ENCODE measurements at places on chromosomes 4 and X.

DNA sequence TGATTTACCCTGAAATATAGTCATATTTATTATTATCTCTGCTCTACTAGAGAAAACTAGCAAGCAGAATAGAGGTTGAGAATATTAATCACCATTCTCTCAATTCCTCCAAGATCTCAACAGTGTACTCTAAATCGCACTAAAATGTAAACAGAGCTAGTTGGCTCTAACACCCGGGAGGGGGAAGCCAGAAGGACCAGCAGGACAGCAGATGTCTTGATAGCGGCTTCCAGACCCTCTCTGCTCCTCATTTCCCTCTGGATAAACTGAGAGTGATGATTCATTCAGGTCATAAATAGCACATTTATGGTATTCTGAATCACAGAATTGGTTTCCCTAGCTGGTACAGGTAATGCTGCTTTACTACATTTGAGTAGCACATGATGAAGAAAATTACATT lies 82.5 kb downstream of the TBC1D9 start:
- no peak for DNase-seq

DNA sequence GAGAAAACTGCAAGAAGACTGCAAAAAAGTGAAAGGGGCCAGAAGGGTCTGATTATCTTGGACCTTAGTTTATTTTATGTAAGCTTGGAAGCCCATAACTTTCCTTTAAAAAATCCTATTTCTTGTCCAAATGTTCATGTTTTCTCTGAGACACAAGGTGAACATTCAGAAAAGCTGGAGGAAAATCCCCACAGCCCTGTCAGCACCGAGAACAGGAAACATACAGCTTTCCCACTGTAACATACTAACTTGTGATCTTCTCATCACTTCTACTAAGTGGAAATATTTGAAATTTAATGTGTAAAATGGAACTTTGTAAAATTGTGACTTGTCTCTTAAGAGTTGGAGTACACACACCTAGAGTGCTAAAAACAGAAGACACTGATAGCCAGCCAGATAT lies 21.3 kb downstream of the GPR174 start:
- DNase-seq: no peak

DNA sequence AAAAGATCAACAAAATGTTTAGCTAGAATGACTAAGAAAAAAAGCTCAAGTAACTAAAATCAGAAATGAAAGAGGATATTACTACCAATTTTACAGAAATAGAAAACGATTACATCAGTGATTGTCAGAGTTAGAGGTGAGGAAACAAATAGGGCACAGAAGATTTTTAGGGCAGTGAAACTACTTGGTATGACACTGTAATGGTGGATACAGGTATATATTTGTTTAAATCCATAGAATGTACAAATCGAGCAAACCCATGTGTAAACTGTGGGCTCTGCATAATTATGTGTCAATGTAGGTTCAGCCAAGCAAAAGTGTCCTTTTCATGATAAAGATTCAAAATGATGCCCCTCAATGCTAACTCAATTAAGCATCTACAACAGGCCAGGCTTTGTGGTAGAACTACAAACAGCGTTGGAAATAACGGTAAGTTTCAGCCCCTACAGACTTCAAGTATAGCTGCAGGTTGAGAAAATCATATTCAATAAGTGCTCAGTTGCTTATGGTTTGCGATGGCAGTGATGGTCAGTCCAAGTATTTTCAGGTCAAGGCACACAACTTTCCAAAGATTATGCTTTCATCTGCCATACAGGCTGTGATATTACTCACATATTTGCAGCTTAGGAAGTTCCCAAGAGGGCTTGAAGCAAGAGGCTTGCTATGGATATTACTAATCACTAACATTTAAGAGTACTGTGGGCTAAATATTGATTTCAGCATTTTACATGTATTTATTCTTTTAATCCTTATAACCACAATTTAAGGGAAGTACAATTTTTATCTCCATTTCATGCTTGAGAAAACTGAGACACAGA lies 158.6 kb downstream of the TET2 start:
- no peak for DNase-seq

GRCh38 chr4:3750334-3750733 lies 15.9 kb upstream of the ADRA2C start:
- DNase-seq: no peak

- DNase-seq: no peak
Measured at GRCh38 chr4:3343358-3343757, 50.5 kb downstream of the RGS12 start.

DNA sequence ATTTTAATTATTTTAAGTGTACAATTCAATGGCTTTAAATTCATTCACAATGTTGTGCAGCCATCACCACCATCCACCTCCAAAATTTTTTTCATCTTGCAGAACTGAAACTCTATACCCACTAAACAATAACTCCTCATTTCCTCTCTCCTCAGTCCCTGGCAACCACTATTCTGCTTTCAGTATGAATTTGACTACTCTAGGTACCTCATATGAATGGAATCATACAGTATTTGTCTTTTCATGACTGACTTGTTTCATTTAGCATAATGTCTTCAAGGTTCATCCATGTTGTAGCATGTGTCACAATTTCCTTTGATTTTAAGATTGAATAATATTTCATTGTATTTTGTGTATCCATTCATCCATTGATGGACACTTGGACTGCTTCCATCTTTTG lies 46.9 kb downstream of the KIF4A start:
- no peak for DNase-seq

- DNase-seq: no peak
Measured at GRCh38 chr4:77711469-77711868, 105.8 kb downstream of the CXCL13 start.

DNA sequence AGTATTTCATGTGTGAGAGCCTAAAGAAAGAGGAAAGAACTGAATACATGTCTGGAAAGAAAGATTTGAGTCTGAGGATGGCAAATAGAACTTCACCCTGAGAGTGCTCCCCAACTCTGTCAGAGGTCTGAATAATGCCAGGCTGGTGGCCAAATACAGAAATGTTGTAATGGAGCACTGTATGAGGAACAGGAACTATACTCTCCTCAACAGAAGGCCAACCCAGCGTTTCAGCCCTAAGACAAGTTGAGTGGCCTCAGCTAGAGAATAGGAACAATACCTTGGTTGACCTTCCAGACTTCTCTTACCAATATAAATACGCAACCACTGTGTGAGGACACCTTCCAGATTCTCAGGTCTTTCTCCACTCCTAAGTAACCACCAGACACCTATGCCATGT lies 94.5 kb upstream of the STIM2 start:
- no peak for DNase-seq

GRCh38 chr4:84932462-84932861 lies 34.0 kb downstream of the WDFY3 start:
- DNase-seq: no peak

GRCh38 chr4:65917486-65917885 lies 247.2 kb upstream of the EPHA5 start:
- no peak for DNase-seq

- DNase-seq: no peak
Measured at GRCh38 chr4:101356928-101357327, 9.6 kb upstream of the PPP3CA start.

GRCh38 chrX:66672106-66672505 lies 33.2 kb upstream of the EDA2R start:
- no peak for DNase-seq

GRCh38 chr4:98305576-98305975 lies 44.4 kb downstream of the RAP1GDS1 start:
- DNase-seq: no peak

GRCh38 chrX:34563804-34564203 lies 93.3 kb downstream of the TMEM47 start:
- no peak for DNase-seq

DNA sequence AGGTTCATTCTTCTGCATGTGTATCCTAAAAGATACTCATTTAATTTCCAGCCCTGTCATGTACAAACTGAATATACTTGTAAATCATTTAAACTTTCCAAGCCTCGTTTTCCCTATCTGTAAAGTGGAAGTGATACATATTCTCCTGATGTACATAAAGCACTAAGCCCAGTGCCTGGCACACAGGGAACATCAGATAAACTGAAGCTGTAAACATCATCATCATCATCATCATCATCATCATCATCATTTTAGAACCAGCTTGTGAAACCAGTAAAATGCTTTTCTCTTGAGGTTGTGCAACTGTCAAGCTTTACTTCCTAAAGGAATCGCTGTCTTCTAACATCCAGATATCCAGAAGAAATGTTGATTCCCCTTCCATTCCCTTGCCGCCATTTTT lies 83.3 kb upstream of the ANXA3 start:
- DNase-seq: no peak

GRCh38 chrX:95332530-95332929 lies 1352.1 kb upstream of the DIAPH2 start:
- DNase-seq: no peak

DNA sequence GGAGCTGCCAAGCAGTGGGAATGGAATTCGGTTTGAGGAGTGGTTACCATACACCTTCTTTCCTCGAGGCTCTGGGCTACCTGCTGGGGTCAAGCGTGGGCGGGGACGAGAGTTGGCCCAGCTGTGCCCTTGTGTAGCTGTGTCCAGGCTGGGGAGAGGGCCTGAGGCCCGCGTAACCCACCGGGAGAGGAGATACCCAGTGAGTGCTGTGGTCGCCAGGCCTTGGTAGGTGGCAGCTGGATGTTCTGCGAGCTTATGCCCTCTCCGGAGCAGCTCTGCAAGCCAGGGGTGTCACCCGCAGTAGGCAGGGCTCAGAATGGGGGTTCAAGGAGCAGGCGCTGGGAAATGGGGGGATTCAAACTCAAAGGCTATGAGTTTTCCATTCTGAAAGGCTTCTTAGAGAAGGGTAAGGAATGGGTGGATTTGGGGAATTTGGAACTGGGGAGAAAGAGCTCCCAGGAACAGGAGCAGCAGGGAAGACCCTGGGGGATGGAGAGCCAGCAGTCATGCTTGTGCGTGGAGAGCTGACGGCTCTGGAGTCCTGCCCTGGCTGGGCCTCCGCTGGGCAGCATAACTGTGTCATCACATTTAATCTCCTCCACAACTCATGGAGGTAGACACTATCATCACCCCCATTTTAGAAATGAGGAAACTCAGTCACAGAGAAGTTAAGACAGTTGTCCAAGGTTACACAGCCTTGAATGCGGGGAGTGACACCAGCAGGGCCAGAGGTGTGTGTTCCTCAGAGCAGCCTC lies 117.5 kb downstream of the SORCS2 start:
- DNase-seq: no peak

DNA sequence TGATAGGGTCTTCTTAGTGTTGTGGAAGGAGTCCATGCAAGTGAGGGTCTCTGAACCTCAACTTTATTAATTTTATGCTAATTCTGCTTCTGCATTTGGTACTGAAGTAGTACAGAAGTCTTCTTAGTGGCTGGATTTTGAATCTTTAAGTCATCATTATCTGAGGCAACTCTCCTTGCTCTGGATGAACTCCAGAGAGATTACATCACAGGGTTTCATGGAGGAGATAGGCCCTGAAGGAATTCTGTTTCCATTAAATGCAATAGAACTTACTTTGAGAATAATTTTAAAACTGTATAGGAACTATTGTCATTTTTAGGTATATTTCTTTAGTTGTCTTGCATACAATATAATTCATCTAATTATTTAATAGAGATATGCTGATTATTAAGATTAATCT lies 451.2 kb downstream of the FAT4 start:
- DNase-seq: no peak

GRCh38 chr4:30714408-30715031 lies 5.6 kb upstream of the PCDH7 start:
- no peak for DNase-seq

GRCh38 chrX:45755703-45756102 lies 555.0 kb upstream of the DIPK2B start:
- DNase-seq: no peak

DNA sequence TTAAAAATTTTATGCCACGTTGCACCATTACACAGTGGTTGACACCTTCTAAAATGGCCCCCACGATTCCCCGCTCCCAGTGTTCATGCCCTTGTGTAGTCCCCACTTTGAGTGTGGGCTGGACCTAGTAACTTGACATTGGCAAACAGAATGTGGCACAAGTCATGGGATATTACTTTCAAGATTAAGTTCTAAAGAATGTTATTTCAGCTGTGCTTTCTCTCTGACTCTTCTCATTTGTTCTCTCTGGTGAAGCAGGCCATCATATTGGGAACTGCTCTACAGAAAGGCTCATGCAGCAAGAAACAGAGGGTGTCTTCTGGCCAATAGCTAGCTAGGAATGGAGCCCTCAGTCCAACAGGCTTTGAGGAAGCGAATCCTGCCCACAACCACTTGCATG lies 67.1 kb downstream of the ATXN3L start:
- no peak for DNase-seq

DNA sequence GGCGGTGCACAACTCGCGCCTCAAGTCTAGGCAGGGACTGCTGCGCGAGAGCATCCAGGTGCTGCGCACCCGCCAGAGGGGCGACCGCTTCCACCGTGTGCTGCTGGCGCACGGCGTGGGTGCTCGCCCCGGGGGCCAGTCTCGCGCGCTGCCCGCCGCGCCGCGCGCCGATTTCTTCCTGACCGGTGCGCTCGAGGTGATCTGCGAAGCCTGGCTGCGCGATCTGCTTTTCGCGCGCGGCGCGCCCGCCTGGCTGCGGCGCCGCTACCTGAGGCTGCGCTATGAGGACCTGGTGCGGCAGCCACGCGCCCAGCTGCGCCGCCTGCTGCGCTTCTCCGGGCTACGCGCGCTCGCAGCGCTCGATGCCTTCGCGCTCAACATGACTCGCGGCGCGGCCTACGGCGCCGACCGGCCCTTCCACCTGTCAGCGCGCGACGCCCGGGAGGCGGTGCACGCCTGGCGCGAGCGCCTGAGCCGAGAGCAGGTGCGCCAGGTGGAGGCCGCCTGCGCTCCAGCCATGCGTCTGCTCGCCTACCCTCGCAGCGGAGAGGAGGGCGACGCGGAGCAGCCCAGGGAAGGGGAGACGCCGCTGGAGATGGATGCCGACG lies 1.3 kb downstream of the CHST7 start:
- no peak for DNase-seq

- DNase-seq: no peak
Measured at GRCh38 chr4:173074501-173074946, 94.1 kb upstream of the GALNT7 start.

- DNase-seq: no peak
Measured at GRCh38 chr4:83362492-83363329, 28.1 kb upstream of the HPSE start.

DNA sequence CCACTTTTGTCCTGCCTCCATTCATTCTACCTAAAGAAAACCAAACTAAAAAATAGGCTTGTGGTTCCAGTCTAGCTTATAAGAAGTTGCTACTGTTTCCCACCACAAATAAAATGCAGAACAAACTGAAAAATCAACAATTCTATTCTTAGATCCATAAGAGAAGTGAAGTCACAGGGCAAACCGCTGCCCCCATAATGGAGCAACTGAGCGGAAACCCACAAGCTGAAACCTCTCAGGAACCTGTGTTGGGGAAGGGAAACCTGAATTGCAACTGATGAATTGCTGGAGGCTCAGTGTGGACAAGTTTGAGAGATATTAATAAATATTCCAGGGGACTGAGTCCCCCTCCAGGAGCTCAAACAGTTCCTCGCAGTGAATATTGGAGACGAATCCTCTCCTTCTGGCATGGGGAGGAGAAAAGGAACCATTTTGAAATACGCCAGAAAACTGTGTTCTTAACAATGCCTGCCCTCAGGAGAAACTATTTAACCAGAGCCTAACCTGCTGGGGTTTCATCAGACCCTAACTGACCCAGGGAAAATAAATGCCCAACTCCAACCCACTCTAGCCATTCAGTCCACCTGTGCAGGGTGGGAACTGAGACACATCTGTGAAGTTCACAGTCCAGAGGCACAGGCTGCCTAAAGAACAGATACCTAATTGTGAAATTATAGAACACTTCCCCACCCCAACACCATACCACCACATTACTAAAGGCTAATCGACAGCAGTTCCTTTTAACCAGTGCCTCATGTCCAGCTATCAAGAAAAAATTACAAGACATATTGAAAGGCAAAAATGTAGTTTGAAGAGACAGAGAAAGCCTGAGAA lies 22.8 kb upstream of the SH3RF1 start:
- DNase-seq: no peak

- no peak for DNase-seq
Measured at GRCh38 chrX:68868902-68869800, 40.3 kb downstream of the EFNB1 start.
